ENCODE measurements at places on chromosomes 6 and 20. TPM values are rescaled to one million over a fixed set of nuclear protein-coding genes. Genes with fewer than 3 reads are reported as not detected.

STK4 gene
- 17.4 TPM for total RNA-seq

DNPH1 gene
- 32.0 TPM for total RNA-seq

HCRTR2 gene
- not detected for total RNA-seq

MOG gene
- total RNA-seq, result not detected

MUC22 gene
- total RNA-seq, result not detected

MTCH1 gene
- 270 TPM for total RNA-seq

KCNK17 gene
- total RNA-seq, result not detected

HLA-DQA1 gene
- not detected for total RNA-seq

MUC21 gene
- not detected for total RNA-seq

HLA-DRB5 gene
- total RNA-seq, result 0.19 TPM

KIFC1 gene
- 8.0 TPM for total RNA-seq

SCGN gene
- total RNA-seq, result not detected

Data from endothelial cell of coronary artery (primary cell).